CD8-positive, alpha-beta T cell (primary cell): ENCODE measurements at places on chromosomes 12 and 14.

DNA sequence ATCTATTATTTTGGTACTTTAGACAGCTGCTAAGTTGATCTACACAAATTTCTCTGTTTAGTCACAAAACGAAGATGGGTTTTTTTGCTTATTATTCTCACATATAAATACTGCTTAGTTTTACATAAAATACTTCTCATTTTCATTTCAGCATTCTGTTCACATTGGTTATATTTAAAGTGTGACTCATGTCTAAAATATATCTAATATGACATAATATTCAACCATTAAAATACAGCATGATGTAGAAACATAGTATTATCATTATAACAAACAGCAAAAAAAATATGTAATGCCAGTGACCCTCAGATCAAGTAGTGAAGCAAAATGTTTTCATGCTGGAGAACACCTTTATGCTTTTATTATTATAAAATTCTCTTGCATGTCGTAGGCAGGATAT, 63.7 kb downstream of the SH2B3 start:
- no peak for DNase-seq

DNA sequence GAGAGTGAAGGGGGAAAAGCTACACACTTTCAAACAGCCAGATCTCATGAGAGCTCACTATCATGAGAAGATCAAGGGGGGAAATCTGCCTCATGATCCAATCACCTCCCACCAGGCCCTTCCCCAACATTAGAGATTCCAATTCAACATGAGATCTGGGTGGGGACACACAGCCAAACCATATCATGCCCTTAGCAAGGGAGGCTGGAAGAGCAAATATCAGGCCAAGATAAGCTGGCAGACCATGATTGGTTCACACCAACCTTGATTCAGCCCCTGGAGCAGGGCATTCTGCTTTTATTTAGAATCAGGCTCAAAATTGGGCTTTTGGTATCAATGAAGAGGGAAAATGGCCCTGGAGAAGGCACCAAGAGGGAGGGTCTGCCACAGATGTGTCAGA, 137.4 kb downstream of the PRKCH start:
- peak; percentile 41 for DNase-seq

- no peak for DNase-seq
Measured at GRCh38 chr12:121740847-121741246, 28.3 kb downstream of the TMEM120B start.

DNA sequence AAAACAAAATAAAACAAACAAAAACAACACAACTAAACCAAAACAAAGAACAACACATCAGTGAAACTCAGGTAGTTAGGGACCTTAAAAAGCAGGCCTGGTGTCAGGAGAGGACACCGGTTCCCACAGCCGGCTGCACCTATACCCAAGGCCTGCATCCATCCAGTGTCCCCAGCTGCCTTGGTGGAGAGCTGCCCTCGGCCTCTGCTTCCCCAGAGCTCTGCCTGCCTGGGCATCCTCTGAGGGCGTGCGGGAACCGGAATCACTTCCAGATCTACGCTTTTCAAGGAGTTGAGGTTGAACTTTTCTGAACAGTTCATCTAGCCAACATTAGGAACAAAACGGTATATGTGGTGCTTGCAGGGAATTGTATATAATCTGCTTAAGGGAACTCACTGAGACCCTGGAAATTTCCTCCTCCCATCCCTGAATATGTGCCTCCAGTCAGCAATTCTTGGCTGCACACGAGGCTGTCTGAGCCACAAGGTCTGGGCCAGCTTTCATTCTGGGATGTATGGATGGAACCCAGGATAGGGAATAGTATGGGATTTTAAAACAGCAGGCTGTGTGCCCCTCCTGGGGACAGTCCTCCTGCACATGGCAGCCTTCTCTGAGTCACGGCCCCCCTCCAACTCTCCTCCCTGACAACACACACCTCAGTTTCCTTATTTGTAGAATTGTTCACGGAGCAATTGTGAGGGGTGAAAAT, 319.0 kb upstream of the RTL1 start:
- no peak for DNase-seq

GRCh38 chr12:8941691-8942478, 7.6 kb downstream of the M6PR start:
- DNase-seq, result no peak

DNA sequence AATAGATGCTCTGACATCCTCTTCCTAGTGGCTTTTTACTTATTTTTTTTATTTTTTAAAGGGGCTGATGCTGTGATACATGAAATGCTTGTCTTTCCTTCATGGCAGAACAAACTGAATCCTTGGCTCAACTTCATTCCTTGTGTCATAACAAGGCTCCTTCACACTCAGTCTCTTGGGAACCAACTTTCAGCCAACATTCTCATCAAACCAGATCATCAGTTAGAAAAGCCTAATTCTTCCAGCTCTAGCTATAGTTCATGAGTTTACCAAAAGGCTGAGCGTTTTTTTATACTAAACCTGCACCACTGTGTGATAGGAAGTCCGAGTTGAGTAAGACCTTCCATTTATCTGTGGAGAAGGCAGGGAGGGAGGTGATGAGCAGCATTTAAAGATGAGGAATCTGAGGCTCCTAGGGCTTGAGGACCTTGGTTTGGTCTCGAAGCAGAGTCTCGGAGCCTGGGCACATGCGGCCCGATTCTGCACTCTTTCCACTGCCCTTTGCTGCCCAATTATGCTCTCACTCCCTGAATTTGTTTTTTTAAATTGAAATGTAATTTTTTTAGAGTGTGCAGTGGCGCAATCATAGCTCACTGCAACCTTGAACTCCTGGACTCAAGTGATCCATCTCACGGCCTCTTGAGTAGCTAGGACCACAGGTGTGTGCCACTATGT, 8.2 kb downstream of the GPRC5D start:
- no peak for DNase-seq

- peak; percentile 16 for DNase-seq
Measured at GRCh38 chr12:22709292-22709691, 84.3 kb downstream of the ETNK1 start.

DNA sequence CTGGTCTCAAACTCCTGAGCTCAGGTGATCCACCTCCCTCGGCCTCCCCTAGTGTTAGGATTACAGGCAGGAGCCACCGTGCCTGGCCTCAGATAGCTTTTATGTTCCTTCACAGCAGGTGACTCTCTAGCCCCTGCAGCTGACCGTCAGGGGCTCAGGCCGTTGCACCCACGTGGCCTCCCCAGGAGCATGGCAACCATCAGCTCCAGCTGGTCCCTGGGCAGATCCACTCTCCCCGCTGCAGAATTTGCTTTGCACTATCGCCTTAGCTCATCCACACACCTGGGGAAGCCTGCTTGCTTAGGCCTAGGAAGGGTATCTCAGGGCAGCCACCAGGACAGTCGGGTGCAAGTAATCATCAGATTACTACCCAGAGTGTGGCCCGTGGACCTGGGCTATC, 62.6 kb downstream of the TSPAN9 start:
- DNase-seq, result no peak

GRCh38 chr12:133181238-133181959, at the start of gene ZNF268:
TSS of gene ZNF268 (plus strand) at chr12:133181495. CDS start at chr12:133181998, 503 bp downstream.
- peak; percentile 85 for DNase-seq

- peak; percentile 2 for DNase-seq
Measured at GRCh38 chr14:57389646-57390036, 745 bp upstream of the NAA30 start.

DNA sequence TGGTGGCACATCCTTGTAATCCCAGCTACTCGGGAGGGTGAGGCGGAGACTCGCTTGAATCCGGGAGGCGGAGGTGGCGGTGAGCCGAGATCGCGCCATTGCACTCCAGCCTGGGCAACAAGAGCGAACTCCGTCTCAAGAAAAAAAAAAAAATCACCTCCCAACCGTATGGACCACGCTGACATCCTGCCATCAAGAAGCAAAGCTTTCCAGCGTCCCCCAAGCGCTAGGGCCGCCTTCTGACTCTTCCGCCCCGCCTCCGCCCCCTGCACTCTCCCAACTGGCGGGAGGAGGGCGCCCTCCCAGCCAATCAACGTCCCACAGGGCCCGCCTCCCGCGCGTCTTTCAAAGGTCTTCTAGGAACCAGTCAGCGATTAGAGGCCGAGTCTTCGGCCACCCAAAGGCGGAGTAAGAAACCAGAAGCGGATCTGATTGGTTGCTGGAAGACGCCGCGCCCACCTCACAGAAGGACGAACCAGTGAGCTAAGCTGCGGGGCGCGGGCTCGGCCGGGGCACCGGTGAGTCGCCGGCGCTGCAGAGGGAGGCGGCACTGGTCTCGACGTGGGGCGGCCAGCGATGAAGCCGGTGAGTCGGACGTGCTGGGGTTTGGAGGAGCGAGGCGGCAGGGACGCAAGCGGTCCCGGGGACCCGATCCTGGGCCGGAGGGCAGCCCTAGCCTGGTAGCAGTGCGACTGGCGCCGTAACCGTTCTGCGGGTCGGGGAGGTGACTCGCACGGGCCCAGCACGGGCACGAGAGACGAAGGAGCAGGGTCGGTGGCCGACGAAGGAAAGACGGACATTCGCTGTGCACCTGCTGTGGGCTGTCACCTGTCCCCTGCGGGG, at the start of gene CDKN3:
Gene CDKN3 (plus strand): TSS at position 515 of the 843 bp plus-strand sequence. CDS start 62 bp downstream, at position 577.
- DNase-seq, result peak; percentile 94

GRCh38 chr12:129103231-129103630, 250.0 kb downstream of the GLT1D1 start:
- DNase-seq, result no peak

DNA sequence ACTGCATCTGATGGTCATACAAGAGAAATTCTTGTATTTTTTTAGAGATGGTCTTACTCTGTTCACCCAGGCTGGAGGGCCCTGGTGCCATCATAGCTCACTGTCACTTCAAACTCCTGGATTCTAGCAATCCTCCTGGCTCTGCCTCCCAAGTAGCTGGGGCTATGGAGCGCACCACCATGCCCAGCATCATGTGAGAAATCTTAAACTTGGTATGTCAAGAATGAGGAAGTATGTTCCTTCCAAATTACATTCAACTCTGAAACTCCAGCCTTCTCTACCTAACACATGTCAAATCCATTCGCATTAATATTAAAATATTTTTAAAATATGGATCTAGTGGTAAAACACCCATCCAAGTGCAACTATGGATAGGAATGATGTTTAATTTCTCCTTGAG, 27.5 kb upstream of the CDKN3 start:
- no peak for DNase-seq

DNA sequence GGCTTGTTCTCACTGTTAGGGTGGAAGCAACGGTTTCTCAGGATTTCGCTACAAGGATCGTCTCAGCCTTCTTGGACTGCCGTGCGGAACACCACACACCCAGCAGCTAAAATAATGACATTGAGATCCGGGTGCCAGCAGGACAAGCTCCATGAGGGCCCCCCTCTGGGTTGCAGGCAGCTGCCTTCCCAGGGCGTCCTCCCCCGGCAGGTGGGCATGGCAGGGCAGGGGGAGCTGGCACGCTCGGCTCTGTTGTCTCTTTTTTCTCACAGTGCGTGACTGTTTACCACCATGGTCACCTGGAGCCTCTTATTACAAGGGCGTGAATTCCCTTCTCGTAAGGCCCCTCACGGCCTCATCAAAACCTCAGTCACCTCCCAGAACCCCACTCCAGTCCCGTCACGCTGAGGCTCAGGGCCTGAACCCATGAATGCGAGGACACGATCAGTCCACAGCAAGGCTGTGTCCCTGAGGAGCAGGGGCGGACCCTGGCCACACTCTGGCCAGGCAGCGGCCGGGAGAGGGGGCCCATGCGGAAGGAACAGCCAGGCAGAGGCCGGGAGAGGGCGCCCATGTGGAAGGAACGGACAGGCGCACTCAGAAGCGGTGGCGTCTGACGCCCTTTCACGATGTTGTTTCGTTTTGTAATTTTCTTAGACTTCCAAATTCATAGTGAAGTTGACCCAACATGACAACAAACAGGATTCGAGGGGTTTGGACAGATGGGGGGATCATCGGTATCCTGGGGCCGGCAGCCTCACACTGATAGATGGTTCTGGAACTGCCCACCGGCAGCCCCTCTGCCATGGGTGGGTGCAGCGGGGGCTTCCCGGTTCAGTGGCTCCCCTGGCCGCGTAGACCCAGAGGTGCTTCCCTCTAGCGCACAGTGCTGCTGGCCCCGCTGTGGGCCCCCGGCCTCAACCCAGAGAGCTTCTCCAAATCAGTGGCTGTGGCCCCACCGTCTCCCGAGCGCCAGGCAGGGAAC, 10.0 kb downstream of the LRCOL1 start:
- peak; percentile 24 for DNase-seq

- DNase-seq, result no peak
Measured at GRCh38 chr12:1994429-1995143, 9.7 kb downstream of the DCP1B start.

DNA sequence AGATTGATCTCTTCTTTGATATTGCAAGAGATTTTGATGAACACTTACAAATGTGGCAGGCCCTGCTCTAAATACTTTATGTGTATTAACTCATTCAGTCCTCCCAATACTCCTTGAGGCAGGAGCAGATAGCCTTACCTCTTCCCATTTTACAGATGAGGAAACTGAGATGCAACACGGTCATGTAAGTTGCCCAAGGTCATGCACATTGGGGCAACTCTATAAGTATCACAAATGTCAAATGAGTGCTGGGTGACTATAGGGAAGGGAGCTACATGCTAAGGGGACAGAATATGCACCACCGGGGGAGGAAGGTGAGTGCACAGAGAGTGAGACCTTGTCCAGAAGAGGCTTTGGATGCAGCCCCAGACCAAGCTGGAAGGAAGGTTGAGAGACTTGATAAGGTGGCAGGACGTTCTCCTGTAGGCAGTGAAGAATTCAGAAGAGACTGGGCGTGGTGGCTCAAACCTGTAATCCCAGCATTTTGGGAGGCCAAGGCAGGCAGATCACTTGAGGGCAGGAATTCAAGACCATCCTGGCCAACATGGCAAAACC, 132.3 kb upstream of the PWP1 start:
- peak; percentile 21 for DNase-seq

DNA sequence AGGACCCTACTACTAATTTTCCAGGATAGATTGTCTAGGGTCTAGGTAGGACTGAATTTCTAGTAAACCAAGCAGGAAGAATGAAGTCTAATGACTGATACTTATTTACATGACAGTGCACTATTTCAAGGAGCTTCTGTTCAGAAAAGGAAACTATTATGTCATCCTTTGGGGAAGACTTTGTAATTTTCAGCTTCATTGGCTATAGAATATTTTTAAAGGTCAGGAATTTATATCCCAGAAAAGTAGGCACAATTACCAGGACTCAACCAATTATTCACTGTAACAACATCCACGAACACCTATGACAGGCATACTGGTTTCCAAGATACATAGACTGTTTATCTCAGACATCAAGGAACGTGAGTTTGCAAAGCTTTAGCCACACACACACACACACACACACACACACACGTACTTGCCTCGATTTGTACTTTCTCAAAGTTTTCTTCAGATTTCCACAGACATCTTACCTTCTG, 23.2 kb downstream of the OR6S1 start:
- no peak for DNase-seq

- DNase-seq, result no peak
Measured at GRCh38 chr12:47821346-47821706, 1.6 kb upstream of the HDAC7 start.

- no peak for DNase-seq
Measured at GRCh38 chr12:110858848-110859247, 12.1 kb downstream of the CCDC63 start.

- peak; percentile 96 for DNase-seq
Measured at GRCh38 chr12:51368640-51369517, 22.3 kb downstream of the GALNT6 start.

- no peak for DNase-seq
Measured at GRCh38 chr14:51318813-51319597, 79.0 kb downstream of the TMX1 start.

DNA sequence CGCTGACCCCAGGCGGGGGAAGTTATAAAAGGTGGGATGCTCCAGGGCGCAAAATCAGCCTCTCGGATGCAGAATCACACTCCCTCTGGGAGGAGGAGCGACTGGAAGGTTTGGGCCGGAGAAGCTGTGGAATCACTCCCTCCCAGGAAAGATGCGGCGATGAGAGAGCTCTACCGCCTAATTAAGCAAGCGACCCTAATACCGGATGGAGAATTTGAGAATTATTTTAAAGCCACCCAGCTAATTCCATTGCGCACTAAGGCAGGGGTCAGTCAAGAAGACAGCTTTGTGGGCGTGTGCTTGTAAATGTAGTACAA, 1.9 kb downstream of the COL2A1 start:
- DNase-seq, result no peak
